CD4-positive, alpha-beta T cell treated with Interleukin-15 for 4 hours (primary cell): ENCODE measurements at places on chromosomes 1 and 21.
A peak's percentile ranks its signal among the peaks of the same experiment; 100 is the strongest.

- no peak for DNase-seq
Measured at GRCh38 chr1:23650344-23650990, 41.1 kb upstream of the RPL11 start.

GRCh38 chr1:107138767-107139445 is 1.9 kb upstream of the NTNG1 start:
- no peak for DNase-seq

GRCh38 chr1:23286401-23286800 is 57.7 kb downstream of the HNRNPR start:
- no peak for DNase-seq

DNA sequence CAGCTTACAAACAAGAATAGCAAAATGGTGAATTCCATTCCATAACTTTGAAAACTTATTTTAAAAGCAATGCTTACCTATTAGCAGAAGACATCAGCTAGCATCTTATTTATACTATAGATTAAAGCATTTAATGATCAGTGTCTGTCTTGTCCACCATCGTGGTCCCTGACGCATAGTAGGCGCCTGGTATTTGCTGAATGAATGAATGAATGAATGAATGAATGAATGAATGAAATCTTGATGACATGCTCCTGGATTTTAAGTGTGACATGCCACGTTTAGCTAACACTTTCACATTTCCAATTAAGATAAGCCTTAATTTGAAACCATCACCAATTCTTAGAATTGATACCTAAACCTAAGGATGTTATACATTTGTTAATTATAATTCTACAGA is 39.9 kb downstream of the COP1 start:
- no peak for DNase-seq

GRCh38 chr1:185360714-185361113 is 43.7 kb upstream of the IVNS1ABP start:
- no peak for DNase-seq

GRCh38 chr1:153967107-153967999 is at the start of gene CREB3L4:
CREB3L4 (plus strand) TSS chr1:153967902; CDS start chr1:153968526, 624 bp downstream.
- peak; percentile 89 for DNase-seq

GRCh38 chr1:185559684-185560331 is 174.4 kb upstream of the HMCN1 start:
- peak; percentile 78 for DNase-seq

- no peak for DNase-seq
Measured at GRCh38 chr1:53345996-53346813, 18.3 kb upstream of the LRP8 start.

DNA sequence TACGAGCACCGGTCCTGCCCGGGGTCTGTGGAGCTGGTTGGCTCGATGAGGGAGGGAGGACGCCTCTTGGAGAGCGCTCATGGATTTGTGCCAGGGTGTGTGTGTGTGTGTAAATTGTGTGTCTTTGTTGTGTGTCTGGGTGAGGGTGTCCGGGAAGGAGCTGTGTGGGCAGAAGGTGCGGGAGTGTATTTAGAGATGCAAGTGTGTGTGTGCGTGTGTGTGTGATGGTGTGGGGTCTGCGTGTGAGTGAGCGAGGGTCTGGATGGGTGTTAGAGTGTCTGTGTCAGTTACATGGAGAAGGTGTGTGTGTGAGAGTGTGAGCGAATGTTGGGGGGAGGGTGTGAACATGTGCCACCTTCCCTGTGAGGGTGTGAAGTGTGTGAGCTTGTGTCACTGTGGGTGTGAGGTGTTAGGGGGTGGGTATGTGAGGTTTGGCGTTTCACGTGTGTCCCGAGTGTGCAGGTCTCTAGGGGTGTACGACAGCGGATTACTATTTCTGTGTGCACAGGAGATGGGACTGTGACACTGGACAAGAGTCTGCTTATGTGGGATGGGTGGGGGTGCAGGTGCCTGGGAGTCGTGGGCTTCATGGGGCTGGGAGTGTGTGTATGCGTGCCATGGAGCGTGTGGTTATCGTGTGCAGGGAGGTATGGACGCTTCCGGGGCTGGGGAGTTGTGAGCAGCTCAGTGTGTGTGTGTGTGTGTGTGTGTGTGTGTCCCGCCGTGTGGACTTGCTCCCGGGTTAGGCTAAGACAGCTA is 880 bp downstream of the IGSF21 start:
- DNase-seq, result no peak
